ENCODE measurements at places on chromosomes 7 and 10.

- DNase-seq: peak; percentile 23
Observed at GRCh38 chr7:137209151-137209817, 134.2 kb downstream of the PTN start.

DNA sequence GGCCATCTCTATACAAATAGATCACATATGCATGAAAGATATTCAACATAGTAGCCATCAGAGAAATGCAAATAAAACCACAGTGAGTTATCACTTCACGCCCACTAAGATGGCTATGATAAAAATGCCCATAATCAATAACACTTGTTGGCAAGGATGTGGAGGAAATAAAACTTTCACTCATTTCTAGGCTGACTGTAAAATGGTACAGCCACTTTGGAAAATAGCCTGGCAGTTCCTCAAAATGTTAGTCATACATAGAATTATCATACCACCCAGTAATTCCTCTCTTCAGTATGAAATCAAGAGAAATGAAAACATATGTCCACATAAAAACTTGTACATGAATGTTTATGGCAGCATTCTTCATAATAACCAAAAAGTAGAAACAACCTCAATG, 324.9 kb downstream of the LRRTM3 start:
- DNase-seq: no peak

DNA sequence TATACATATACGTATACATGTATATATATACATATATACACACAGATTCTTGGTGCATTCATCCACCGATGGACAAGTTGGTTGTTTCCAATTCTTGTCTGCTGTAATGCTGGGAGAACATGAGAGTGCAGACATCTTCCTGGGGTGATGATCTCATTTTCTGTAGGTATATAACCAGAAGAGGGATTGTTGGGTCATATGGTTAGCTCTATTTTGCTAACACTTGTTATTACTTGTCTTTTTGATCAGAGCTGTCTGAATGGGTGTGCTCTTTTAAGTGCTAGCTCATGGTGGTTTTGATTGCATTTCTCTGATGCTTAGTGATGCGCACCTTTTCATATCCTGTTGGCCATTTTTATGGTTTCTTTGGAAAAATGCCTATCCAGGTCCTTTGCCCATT, 106.4 kb downstream of the TAX1BP1 start:
- DNase-seq: no peak

DNA sequence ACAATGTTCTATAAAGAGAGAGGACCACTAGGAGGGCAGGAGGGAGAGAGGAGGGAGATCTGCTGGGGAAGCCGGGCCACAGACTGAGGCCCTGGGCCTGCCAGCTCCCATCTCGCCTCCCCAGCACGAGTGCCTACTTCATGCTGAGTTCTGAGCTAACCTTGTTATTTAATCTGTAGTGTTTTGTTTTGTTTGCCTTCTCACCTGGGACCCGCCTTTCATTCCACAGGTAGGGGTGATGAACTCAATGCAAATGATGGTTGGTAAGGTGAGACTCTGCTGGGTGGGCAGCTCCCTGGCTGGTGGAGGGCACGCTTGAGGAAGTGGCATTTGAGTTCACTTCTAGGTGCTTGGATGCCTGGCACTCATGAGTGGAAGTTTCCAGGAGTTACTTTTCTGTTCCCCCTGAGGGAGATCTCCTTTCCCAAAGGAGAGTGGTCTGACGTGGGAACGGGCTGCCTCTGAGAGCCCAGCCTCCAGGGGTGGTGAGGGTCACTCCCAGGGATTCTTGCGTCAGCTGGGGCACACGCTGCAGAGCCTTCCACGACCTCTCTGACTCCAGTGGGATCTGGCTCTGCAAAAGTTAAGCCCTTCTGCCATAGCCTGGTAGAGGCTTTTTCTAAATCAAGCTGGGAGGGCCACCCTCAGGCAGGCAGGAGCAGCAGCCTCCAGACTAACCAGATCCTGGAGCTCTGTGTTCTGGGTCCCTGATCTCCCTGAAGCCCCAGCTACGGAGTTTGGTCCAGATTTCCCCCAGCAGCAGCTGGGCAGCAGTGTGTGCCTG, 22.4 kb downstream of the UBTD1 start:
- no peak for DNase-seq

DNA sequence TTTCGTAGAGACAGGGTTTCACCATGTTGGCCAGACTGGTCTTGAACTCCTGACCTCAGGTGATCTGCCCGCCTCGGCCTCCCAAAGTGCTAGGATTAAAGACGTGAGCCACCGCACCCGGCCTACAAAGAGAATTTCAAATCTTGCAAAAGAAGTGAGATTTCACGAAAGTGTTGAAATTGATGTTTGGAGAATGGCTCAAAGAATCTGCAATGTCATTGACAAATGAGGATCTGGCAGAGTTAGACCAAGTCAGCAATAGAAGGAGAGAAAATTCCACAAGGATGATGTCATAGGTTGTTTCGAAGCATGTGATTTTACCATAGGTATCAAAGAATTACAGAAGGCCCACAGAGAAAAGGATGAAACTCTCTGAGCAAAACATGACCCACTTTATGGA, 71.7 kb downstream of the LYZL2 start:
- DNase-seq: peak; percentile 4

- DNase-seq: no peak
Observed at GRCh38 chr7:8146106-8146787, 115.7 kb downstream of the ICA1 start.

GRCh38 chr7:91883676-91884362, 3.3 kb upstream of the MTERF1 start:
- DNase-seq: peak; percentile 65

- no peak for DNase-seq
Observed at GRCh38 chr7:17020250-17020649, 138.5 kb upstream of the AGR3 start.

DNA sequence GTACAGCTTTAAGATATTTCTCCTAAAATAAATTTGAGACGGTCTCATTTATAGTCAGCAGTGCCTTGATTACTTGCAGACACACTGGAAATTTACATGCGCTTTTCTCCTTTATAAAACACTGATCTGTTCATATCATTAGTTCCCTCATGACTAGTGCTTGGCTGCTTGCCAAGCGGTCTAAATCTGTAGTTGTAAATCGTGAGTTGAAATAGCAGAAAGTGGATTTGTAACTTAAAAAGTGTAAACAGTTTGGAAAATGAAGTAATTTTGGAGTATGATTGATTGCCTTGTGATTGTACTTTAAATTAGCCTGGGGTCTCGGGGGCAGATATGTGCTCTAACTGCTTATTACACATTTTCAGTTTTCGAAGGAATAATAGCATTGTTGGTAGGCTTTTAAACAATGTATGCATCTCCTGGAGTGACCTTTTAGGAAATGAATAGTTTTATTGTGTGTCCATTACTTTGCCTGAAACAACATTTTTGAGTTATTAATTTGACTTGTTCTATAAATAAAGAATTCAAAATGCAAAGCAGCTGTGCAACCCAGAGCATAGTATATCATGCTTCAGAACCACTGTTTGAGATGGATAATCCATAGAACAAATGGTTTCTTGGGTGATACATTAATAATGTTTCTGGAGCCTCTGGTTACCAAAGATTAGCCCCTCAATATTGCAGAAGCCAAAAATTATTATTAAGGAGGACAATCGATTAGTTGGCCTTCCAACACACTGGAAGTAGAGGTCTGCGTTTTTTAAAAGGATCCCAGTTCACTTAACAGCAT, 73.3 kb downstream of the ARID5B start:
- peak; percentile 53 for DNase-seq

- DNase-seq: no peak
Observed at GRCh38 chr7:1246871-1247526, 14.3 kb downstream of the UNCX start.

GRCh38 chr10:49001870-49002672, 62.4 kb upstream of the LRRC18 start:
- no peak for DNase-seq

- peak; percentile 29 for DNase-seq
Observed at GRCh38 chr10:105068497-105068896, 427.4 kb downstream of the SORCS3 start.

DNA sequence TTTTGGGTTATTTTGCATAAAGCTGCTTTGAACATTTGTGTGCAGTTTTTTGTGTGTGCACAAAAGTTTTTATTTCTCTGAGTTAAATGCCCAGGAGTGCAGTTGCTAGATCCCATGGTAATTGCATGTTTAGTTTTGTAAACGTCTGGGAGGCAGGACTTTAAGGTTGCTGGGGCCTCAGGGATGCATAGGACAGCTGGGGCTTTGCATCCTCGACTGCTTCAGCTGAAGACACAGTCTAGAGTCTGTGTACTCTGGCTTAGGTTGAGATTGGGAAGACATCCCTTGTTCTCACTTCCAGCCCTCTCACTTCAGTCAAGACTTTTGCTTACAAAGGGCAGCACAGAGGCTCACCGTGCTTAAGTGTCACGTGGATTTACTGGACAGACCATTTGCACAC, 94.5 kb upstream of the INSYN2A start:
- DNase-seq: no peak

- DNase-seq: peak; percentile 76
Observed at GRCh38 chr7:13880789-13881188, 108.7 kb downstream of the ETV1 start.

DNA sequence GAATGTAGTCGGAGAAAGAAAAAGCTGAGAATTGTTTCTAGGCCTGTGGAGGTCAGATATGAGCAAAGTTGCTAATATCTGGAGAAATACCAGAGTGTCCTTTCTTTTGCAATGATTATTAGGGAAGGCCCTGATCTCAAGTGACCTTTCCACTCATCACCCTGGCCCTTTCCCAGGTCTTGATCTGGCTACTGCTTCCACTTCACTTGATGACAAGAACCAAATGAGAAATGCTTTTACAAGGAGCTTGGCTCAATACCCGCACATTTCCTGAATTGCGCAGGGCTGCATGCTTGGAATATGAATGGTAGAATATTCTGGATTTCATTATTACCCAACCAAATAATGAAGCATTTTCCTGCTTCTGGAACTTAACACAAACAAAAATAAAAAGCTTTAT, 104.6 kb downstream of the ITGB8 start:
- DNase-seq: no peak

- no peak for DNase-seq
Observed at GRCh38 chr10:83983578-83984255, 155.6 kb upstream of the GHITM start.

DNA sequence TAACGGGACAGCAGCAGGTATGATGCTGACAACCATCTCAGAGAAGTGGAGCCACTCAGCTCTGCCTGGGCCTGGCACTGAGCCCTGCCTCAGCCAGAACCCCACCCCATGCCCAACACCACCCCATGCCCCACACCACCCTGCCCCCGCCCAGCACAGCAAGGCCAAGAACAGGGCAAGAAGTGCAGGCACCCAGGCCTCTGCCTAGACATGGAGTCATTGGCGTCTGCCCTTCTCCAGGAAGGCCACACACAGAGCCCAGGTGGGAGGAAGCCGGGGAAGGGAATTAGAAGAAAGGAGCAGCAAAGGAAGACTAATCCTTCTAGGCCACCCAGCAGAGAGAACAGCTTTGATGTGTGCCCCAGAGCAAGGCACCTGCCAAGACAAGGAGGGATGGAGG, 18.9 kb downstream of the CAMK2G start:
- no peak for DNase-seq

GRCh38 chr7:16685535-16685934, 39.6 kb downstream of the BZW2 start:
- no peak for DNase-seq

DNA sequence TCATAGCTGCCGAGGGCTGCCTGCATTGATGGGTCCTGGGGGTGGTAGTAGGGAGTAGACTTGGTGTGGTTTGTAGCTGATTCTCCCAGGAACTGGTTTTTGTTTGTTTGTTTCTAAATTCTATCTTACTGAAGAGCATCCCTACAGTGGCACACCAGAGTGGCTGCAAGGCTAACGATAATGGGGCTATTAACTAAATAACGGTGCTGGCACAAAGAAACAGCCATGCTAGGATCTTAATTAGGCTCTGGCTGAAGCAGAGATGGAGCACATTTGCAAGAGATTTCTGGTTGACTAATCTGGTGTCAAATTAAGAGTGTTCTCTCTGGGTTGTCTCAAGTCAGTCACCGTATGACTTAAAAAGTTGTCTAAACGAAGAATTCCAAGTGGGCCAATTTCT, 590.0 kb downstream of the NRG3 start:
- DNase-seq: no peak

- no peak for DNase-seq
Observed at GRCh38 chr7:151409667-151410404, at the start of gene WDR86. TSS of gene WDR86 (minus strand) at chr7:151410038. CDS start at chr7:151409589, 449 bp downstream.

GRCh38 chr7:70006261-70006920, 408.1 kb downstream of the AUTS2 start:
- no peak for DNase-seq

GRCh38 chr10:60426425-60426824, 36.8 kb upstream of the ANK3 start:
- DNase-seq: peak; percentile 93

- peak; percentile 88 for DNase-seq
Observed at GRCh38 chr10:16966991-16967865, 150.0 kb upstream of the RSU1 start.

- DNase-seq: no peak
Observed at GRCh38 chr7:142380069-142380468, 122.2 kb upstream of the PRSS58 start.

DNA sequence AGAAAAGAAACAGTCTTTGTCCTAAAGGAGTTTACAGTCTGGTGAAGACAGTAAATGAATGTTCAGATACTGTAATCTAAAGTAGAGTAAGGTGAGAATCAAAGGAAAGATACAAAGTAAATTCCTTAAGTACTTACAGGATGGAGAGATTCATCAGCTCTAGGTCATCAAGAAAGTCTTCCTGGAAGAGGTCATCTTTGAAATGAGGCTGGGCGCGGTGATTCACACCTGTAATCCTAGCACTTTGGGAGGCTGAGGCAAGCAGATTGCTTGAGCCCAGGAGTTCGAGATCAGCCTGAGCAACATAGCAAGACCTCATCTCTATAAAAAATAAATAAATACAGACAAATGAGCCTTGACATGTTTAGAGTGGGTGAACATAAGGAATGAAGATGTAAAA, 18.3 kb downstream of the FHIP2A start:
- no peak for DNase-seq

DNA sequence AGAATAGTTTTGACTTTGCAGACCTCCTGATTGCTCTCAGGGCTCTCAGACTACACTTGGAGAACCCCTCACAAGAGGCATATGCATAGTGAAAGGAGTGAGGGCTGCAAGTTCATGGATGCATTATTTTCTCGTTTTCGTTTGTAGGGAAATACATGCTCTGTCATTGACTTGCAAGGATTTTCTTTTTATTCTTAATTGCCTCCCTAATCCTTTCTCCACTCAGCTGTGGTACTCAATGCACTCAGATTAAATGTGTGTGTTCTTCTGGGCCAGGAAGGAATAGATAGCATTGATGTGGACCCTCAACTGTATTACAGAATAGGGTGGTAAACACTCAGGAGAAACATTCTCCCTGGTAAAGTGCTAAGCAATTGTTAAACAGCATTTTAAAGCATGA, 188.7 kb downstream of the CACNB2 start:
- no peak for DNase-seq

GRCh38 chr10:130551676-130552075, 415.5 kb downstream of the GLRX3 start:
- DNase-seq: no peak

DNA sequence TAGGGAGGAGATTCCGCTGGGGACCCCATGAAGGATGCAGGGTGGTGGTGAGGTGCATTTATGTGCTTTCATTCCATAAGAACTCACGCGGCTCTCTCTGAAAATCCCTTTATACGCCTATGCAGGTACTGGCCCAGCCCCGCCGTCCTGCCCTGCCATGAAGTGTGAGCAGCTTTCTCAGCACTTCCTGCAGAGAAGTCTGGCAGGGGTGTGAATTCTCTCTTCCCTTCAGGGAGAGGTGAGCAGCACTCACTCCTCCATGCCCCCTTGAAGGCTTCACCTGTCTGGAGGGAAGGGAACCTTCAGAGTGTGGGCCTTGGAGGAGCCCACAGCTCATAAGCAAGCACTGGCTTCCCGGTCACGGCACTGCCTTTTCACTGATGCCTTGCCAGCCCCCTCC, 34.0 kb downstream of the PPP2R2D start:
- DNase-seq: no peak

- DNase-seq: no peak
Observed at GRCh38 chr7:98086281-98086718, 20.4 kb upstream of the LMTK2 start.

Measured in astrocyte of the spinal cord (primary cell).